ENCODE measurements at places on chromosomes 4 and X.

- no peak for DNase-seq
Measured at GRCh38 chr4:60201052-60201673, 999.0 kb upstream of the ADGRL3 start.

DNA sequence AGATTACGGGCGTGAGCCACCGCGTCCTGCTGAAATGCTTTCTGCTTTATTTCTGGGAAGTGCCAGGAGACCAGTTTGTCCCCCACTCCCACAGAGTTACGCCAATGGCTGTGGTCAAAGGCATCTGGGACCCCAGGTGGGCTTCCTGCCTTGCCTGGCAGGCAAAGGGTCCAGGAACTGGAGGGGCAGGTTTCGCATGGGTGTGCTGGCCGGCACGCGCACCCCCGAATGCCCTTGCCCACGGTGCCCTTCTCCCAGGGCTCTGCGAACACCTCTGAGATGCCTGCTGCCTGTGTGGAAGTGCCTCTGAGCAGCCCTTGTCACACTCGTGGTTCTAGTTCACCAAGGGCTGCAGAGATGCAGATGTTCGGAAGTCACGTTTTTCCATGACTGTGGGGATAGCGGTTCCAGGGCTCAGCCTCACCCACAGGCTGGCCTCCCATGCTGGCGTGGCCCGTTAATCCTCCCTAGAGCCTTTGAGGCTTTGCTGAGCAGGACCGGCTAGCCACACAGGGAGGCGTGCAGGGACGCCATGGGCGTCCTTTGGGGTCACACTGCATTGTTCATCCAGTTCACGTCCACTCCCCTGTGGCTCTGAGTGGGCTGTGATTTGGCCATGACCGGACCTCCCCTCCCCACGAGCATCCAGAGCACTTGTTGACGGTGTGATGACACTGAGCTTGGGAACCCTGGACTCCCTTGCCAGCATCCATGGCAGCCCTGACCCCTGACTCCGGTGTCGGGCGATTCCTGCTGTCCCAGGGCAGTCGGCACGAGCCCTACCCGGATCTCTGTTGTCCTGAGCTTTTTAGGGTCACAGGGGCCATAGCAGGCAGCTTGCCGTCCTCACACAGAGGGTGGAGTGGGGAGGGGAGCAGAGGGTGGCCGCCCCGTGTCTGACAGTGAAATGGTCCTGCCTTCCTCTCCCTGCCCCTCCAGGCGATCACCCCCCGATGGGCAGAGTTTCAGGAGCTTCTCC, 12.7 kb upstream of the ADD1 start:
- no peak for DNase-seq

GRCh38 chr4:166169111-166169510, 296.1 kb downstream of the TLL1 start:
- no peak for DNase-seq

DNA sequence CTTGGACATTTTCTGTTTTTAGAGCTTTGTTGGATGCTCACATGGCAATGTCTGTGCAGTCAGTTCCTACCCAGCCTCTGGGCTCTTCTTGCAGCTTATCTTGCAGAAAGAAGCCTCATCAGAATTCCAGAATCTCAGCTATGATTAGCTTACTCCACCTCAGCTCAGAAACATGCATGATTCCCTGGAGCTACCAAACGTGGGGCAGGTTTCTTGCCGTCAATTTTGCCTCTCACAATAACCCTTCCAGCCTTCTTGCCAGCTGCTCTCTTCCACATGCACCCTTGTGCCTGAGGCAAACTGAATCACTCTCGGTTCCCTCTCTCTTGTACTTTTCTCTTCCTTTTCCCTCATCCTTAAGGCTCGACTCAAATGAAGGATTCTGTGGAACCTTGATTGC, 141.4 kb downstream of the PTTG2 start:
- DNase-seq = no peak

DNA sequence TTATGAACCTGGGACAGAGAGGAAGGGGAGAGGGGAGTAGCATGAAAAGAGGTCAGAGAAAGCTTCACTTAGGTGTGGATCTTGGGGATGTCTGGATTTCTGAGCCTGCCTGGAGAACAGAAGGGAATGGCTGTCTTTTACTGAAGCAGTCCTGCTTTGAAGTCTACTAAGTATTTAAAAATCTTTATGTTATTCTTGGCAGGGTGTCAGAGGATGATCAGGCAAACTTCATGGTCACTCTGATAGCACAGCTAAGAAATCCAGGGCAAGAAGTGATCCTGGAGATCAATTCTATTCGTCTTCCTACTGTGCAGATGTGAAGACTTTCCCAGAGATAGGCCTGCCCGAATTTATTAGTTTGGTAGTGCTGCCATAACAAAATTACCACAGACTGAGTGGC, 464.4 kb upstream of the BOD1L1 start:
- DNase-seq = no peak

GRCh38 chr4:140726776-140727500, 29.2 kb downstream of the TBC1D9 start:
- no peak for DNase-seq

DNA sequence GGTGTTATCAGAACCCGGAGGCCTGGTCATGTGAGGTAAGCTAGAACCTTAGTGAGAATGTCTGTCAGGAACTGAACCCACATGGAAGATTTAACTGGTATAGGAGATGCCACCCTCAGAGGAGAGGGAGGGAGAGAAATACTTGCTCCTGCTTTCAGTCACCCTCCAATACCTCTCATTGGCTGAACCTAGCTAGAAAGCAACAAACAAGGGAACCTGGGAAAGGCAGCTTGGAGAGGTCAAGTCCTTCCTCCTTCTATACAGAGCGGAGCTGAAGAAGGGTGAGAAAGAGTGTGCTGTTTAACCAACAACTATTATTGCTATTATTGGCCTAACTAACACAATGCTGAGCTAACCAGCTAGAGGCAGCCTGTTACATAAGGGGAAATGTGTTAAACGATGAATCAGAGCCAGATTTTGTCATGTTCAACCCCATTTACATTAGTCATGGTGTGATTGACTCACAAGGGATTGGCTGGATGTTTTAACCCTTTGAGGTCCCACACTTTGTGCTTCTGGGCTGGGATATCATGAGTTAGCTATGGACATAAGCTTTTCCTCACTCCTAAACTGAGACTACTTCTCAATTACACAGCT, 96.5 kb upstream of the ESX1 start:
- no peak for DNase-seq

DNA sequence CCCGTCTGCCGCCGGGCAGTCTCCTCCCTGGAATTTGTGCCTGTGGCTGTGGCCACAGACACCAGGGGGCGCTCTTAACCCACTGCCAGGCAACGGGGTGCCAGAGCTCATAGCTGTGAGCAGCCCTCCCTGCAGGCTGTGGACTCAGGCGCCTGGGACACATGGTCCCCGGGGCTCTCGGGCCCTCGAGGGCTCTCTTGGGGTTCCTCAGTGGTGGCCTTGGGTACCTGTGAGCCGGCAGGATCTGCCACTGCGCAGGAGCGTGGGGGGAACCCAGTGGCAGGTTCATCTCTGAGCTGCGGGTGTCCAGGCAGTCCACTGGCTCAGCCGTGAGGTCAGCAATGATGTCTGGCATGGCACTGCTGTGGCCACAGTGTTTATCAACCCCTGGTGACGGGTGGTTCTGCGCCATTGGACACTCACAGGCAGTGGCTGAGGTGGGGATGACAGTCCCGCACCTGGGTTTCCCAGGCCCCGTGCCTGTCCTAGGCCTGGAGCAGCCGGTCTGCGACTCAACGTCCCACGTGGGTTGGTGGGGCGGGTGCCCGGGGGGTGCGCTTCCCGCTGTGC, 37.2 kb downstream of the PCGF3 start:
- DNase-seq = peak; percentile 63

GRCh38 chr4:38177641-38178391, 217.6 kb downstream of the PTTG2 start:
- DNase-seq = peak; percentile 26

DNA sequence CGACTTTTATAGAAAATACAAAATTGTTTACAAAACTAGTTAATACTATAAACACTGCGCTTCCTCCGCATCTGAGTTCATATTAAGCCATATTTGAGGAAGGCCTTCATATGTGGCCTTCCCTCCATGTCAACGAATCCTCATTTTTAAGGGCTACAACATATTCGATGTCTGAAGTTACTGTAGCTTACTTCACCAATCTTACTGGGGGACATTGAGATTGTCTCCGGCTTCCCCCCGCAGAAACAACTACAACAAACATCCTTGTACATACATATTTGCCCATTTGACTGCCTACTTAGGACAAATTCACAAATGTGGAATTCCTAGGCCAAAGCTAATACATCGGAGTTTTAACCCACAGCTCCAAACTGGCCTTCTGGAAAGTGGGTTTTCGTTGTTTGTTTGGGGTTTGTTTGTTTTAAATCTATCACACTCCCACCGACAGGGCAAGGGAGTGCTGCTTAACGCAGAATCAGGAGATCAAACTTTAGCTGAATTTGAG, 581 bp upstream of the FAM114A1 start:
- no peak for DNase-seq

GRCh38 chrX:13076176-13076961, 31.9 kb upstream of the FAM9C start:
- no peak for DNase-seq

- DNase-seq = no peak
Measured at GRCh38 chrX:15930585-15930984, 76.0 kb upstream of the AP1S2 start.

GRCh38 chr4:125225806-125226205, 88.9 kb upstream of the FAT4 start:
- no peak for DNase-seq

DNA sequence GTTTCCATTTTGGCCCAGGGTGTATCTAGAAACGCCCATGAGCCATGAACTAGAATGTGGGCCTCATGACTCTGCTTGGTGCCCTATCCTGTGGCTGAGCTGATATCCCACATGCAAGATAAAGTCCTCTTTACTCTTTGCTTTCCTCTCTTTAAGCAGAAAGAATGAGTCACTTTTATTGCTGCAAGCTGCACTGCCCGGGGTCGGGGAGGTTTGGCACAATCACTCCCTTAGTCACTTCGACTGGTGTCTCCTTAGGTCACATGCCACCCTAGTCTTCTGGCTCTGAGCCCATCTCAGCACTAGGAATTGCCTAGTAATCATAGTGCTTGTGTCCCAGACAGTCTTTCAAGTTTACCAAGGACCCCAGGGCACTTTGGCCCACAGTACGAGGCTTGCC, 75.1 kb upstream of the CXorf66 start:
- no peak for DNase-seq

- no peak for DNase-seq
Measured at GRCh38 chrX:95885074-95885473, 799.6 kb upstream of the DIAPH2 start.

- DNase-seq = no peak
Measured at GRCh38 chr4:184807256-184807655, 18.5 kb downstream of the ACSL1 start.

- no peak for DNase-seq
Measured at GRCh38 chr4:110107866-110108265, 90.5 kb downstream of the ELOVL6 start.

DNA sequence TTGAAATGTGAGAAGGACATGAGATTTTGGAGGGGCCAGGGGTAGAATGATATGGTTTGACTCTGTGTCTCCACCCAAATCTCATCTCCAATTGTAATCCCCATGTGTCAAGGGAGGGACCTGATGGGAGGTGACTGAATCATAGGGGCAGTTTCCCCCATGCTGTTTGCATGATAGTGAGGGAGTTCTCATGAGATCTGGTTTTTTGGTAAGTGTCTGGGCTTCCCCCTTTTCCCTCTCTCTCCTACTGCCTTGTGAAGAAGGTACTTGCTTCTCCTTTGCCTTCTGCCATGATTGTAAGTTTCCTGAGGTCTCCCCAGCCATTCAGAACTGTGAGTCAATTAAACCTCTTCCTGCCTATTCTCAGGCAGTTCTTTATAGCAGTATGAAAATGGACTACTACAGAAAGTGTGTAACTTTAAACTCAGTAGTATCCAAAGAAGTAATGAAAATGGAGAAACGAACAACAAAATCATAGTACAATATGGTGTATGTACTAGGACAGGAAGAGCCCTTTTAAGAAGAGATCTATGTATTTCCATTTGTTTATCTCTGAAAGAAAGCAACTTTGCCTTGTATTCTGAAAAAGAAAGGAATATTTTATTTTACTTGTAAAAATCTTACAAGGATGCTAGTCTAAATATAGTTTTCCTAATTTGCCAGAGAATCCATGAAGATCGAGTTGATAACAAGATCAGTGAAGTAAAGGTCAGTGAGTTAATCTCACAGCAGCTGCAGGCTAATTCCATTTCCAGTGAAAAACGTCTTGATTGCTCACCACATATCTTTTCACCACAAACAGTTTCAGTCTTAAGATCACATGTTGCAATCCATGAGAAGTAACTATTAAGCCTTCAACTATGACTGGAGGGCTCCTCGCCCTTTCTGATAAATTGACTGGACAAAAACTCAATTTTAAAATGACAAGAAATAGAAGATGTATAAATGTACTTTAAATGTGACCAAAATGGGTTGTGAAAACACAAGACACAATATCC, 20.5 kb downstream of the PKD2 start:
- DNase-seq = no peak

GRCh38 chr4:132071815-132072214, 1077.3 kb upstream of the PCDH10 start:
- no peak for DNase-seq

DNA sequence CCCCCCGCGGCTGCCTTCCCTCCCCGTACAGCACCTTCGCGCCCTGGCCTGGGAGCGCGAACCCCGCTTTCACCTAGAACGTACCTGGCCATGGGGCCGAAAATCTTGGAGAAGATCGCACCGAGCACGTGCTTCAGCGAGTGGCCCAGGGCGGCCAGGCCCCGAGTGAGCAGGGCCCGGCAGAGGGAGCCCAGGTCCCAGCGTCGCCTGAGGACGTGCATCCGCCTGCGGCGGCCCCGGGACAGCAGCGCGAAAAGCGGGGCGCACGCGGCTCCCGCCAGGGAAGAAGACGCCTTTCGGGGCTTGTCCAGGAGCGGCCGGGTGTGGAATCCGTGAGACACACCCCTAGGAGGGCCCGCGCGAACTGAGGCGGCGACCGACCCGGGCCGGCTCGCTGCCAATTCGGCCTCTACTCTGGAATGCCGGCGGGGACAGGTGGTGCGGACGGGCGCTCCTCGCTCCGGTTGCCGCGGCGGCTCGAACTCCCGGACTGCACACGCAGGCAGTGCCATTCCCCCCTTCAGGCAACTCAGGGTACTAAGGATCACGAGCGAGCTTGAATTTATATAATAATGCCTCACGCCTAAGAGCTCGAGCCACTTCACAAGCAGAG, at the start of gene HS6ST2:
HS6ST2 (minus strand) TSS at position 539 of the 613 bp plus-strand sequence.
- no peak for DNase-seq

DNA sequence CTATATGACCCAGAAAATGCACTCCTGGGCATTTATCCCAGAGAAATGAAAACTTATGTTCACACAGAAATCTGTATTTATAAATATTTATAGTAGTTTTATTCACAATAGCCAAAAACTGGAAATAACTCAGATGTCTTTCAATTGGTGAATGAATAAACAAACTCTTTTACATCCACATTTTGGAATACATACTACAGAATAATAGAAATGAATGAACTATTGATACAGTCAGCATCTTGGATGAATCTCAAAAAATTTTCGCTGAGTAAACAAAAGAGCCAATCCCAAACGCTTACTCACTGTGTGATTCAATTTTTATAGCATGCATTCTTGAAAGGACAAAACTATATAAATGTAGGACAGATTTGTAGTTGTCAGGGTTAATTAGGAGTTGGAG, 75.1 kb upstream of the HTR2C start:
- no peak for DNase-seq

GRCh38 chr4:7261536-7261935, 69.2 kb downstream of the SORCS2 start:
- no peak for DNase-seq

GRCh38 chrX:13258725-13259124, 61.1 kb downstream of the ATXN3L start:
- DNase-seq = no peak

- no peak for DNase-seq
Measured at GRCh38 chr4:74284053-74284452, 24.2 kb upstream of the EPGN start.

GRCh38 chr4:1983846-1984405, 24.8 kb downstream of the NELFA start:
- no peak for DNase-seq
